EH (cell line): ENCODE measurements at places on chromosomes 1 and 21.

- DNase-seq = peak; percentile 36
Measured at GRCh38 chr1:91889717-91890459, 3.9 kb upstream of the TGFBR3 start.

- DNase-seq = no peak
Measured at GRCh38 chr1:15099441-15100120, 54.0 kb upstream of the TMEM51 start.

- DNase-seq = no peak
Measured at GRCh38 chr1:110607536-110608230, 1.5 kb upstream of the KCNA2 start.

GRCh38 chr1:208601561-208601960, 357.4 kb upstream of the PLXNA2 start:
- DNase-seq = no peak

DNA sequence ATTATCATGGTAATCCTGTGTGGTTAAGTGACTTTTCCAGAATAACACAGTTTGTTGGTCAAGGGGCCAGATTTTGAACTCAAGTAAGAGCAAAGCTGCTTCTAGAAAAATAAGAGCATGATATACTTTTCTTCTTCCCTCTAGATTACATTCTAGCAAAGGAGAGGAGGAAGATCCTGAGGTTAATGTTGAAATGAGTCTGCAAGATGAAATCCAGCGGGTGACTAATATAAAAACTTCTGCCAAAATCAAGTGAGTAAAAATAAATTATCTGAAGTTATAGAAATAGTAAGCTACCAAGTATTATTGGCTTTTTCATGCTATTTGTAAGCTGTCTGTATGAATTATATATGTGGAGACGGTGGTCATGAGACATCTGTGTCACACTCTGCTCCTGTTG, 12.8 kb downstream of the WDR3 start:
- DNase-seq = no peak

GRCh38 chr1:90154711-90155110, 159.8 kb downstream of the ZNF326 start:
- no peak for DNase-seq

DNA sequence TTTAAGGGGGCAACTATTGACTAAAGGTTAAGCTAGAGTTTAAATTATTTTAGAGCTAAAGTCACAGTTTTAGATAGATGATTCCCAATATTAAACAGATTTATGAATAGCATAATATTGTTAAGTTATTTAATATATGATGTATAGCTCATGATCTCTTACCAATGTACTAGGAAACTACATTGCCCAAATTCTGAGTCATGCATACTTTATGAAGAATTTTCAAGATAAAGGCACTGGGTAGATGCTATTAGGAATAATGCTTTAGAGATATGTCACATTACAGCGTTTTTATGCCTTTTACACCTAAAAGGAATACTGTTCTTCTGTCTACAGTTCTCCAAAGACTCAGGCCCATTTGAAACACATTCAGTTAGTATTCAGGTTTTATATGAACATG, 215.1 kb downstream of the NCAM2 start:
- no peak for DNase-seq

DNA sequence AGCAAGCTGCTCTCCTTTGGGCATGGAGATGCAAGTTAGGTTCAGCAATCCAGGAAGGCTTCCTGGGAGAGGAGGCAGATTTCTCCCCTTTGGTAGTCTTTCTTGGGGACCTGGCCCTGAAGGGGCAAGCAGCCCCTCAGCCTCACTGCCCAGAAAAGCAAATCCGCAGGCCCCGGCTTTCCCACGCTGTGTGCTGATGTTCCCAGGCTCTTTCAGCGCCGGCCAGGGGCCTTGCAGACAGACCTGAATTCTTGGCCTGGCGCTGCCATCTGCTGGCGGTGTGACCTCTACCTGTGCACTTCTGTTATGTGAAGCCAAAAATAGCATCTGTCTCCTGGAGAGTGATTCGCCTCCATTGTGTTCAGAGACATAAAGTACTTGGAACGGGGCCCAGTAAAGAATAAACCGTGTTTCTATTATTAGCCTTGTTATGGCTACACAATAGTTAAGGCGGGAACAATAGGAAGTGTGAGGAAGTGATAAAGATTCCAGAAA, 64.8 kb downstream of the ALPL start:
- DNase-seq = peak; percentile 78

- DNase-seq = no peak
Measured at GRCh38 chr1:246108278-246108925, 398.7 kb downstream of the SMYD3 start.

GRCh38 chr1:153087652-153088051, 6.7 kb downstream of the SPRR2E start:
- no peak for DNase-seq

DNA sequence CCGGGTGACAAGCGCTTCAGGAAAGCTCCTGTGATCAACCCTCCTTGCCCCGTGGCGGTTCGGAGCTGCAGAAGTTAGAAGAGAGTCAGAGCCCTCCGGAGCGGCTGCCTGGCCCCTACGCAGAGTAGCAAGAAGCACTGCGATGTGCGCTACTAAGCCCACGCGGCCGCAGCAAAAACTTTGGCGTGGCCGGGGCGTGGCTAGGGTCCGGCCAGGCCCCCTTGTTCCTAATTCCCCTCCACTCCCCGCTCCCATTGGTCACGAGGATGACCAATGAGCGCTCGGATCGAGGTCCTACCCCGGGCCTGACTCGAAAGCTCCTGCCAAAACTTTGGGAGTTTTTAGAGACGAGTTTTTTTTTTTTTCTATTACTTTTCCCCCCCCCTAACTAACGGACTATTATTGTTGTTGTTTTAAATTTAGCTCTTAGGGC, at the start of gene HLX:
TSS of gene HLX (plus strand) at position 368 of the 433 bp plus-strand sequence. CDS start 415 bp downstream, outside the sequence.
- DNase-seq = peak; percentile 94

DNA sequence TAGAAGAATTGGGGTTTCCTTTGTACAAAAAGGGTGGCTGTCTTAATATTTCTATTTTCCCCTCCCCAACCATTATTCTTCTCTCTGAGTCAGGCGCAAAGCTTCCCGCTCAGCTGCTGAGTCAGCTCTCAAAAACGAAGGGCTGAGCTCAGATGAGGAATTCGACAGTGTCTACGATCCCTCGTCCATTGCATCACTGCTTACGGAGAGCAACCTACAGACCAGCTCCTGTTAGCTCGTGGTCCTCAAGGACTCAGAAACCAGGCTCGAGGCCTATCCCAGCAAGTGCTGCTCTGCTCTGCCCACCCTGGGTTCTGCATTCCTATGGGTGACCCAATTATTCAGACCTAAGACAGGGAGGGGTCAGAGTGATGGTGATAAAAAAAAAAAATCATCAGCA, 3.0 kb upstream of the TUFT1 start:
- DNase-seq = peak; percentile 97

DNA sequence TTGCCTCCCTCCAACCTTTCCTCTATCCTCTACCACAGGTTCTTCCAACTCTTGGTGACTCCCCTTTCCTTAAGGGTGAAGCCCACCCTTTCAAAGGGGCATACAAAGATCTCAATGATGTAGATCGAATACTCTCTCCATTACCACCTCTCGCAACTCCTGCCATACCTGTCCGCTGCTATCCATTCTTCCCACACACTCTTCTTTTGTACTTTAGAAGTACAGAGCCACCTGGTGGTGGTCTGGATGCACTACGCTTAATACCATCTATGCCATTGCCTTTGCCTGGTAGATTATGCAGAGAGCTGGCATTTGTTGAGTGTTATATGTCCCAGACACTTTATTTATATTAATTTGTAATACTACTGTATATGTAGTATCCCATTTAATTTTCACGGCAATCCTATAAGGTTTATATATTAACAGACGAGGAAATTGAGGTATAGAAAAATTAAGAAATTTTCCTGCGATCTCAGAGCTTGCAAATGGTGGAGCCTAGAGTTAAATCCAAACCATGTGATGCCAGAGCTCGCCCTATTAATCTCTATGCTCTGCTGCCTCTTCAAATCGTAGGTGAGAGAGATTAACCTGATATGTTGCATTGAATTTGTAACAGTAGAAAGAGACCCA, 22.9 kb downstream of the TSHB start:
- peak; percentile 54 for DNase-seq

DNA sequence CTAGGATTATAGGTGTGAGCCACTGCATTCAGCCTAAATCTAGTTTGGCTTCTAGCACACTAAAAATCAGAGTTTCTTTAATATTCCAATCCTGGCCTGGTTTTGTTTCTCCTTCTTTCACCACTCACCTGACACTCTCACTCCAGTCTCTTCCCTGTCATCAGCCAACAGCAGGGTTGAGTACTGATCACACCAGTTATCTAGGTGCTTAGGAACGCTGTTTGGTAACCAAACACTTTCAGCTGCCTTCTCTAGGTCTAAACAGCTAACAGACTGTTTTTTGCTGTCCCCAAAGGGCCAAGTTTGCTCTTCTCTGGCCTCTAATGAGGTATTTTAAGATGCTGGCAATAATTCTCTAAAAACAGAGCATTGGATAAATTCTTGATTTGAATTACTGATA, 17.7 kb upstream of the FRRS1 start:
- DNase-seq = no peak

GRCh38 chr1:63623952-63624351, 30.7 kb downstream of the PGM1 start:
- DNase-seq = no peak

- DNase-seq = no peak
Measured at GRCh38 chr1:43883321-43883720, 50.3 kb upstream of the ARTN start.

GRCh38 chr1:223211323-223211985, 68.4 kb upstream of the TLR5 start:
- DNase-seq = no peak

DNA sequence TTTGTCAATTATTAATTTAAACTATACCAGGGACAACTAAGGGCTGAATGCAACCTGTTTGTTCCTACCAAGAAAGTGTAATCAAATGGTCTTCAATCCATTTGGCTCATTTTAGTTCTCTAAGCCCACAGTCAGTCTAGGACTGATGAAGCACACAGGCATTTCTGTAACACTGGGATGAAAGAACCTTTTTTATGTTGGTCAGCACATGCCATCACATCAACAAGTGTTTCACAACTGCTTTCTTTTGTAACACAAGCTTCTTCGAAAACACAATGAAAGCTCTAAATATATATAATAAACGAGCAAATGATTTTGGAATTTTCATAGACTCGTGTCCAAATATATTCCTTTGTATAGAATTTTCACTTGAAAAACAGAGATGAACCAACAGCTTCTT, 28.8 kb downstream of the HEATR1 start:
- DNase-seq = no peak

DNA sequence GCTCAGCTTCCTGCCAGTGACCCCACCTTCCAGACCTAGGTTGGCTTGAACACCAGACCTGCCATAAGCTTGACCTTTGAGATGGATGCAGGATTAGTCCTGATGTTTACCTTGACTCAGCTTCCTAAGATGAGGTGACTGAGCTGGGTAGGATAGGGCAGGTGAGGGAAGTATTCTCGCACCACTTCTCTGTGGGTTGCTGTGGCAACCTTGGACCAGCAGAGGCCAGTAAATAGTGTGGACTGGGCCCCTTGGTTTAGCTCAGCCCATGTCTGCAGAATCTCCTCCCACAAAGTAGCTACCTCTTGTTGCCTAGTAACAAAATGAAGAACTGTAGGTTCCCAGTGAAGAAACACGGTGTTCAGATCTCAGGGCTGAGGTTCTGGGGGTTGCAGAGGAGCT, 8.4 kb downstream of the RPS6KA1 start:
- peak; percentile 41 for DNase-seq

GRCh38 chr1:63327417-63328054, 5.2 kb downstream of the FOXD3 start:
- peak; percentile 69 for DNase-seq

DNA sequence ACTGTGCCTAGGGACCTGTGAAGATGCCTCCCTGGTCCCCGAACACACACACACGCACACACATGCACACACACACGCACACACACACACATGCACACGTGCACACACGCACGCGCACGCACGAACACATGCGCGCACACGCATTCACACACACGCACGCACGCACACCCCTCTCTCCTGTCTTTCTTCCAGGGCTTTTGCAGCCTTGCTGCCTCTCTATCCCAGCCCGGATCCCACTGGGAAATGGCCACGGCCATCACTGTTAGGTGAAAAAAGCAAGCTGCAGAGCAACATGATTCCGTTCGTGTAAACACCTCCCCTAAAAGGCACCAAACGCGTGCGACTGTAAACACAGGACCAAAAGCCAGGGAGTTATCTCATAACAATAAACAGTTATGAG, 39.7 kb downstream of the NKAIN1 start:
- DNase-seq = no peak

- DNase-seq = peak; percentile 92
Measured at GRCh38 chr1:150192012-150192411, 42.3 kb downstream of the PLEKHO1 start.
